ENCODE measurements at places on chromosomes 3 and 15.

- no peak for DNase-seq
Measured at GRCh38 chr3:77411334-77411733, 371.4 kb downstream of the ROBO2 start.

DNA sequence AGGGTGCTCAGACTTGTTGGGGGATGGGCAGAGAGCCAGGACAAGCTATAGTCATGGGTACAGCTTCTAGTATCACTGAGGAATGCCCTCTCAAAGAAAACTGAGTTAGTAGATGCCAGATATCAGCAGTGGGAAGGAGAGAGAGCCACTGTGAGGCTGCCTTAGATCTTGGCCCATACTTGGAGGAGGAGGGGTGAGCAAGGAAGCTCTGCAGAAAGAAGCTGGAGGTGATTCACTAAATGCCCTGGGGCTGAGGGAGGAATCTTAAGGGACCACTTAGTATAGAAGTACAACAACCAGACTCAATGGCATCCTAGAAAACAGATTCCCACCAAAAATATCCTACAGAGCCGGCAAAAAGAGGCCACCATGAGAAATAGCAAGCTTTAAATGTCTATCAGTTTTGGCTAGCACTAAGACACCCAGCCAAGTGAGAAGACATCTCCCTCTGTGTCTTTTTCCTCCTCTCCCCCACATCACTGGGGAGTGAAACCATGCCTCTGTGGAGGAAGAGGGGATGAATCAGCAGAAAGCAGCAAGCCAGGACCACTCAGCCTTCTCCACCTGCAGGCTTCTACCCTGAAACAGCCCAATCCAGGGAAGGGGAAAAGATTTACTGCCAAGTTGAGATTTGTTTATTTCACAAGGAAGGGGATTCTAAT lies 282.5 kb upstream of the STT3B start:
- DNase-seq, result no peak

GRCh38 chr15:88651971-88652370 lies 13.2 kb downstream of the ISG20 start:
- no peak for DNase-seq

- peak; percentile 86 for DNase-seq
Measured at GRCh38 chr3:173584093-173584837, 186.7 kb downstream of the NLGN1 start.

DNA sequence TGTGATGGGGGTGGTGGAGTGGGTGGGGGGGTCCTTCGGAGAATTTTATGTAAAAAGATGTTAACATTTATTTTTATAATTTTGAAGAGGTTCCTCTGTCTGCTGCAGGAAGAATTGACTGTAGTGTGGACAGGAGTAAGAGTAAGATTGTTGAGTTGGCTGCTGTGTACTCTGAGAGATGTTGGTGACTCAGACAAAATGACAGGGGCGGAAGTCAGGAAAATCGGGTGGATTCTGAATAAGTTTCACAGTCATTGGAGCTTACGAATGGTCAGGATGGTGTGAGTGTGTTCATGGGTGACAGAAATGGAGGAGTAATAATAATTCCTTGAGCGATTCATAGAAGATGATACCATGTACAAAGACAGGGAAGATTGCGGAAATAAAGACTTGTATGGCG lies 420.0 kb downstream of the ROBO2 start:
- DNase-seq, result no peak

DNA sequence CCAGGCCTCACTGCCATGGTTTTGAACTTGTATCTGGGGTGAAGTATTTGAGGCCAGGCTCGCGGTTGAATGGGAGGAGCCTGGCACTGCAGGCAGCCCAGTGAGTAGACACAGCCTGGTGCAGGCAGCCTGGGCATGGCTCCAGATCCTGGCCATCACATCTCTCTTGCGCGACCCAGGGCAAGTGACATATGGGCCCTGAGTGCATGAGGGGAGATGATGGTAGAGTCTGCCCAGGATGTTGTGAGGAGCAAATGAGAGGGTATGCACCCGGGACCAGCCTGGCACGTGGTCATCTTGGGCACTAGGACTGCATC lies 103.5 kb downstream of the TBC1D2B start:
- DNase-seq, result peak; percentile 40

DNA sequence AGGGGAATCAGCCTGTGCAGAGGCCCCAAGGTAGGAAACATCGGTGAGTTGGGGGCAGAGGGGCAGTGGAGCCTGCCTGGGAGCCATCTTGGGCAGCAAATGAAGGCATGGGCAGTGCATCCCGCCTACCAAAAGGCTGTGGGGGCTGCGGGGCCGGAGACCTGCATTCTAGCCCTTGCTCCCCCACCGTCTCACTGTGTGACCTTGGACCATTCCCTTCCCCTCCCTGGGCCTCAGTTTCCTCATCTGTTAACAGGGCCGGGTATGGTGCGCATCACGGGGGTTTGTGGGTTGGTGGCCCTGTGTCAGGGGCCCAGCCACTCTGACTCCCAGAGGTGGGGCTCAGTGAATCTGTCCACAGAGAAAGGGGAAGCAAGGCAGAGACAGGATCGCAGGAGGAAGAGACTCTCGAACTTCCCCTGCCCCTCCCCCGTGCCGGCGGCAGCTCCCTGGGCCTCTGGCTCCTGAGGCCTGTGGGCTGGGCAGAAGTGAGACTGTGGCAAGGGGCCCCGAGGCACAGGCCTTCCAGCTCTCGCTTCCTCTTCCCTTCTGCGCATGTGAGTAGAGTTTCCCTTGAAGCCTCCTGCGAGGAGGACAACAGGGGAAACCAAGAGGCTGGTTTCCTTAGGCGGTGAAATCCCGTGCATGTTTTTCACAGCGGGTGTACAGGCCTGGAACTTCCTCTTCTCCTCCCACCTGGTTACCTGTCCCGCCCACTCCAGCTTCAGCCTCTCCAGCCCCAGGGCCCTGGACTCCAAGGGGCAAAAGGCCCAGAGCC lies 42.9 kb downstream of the IDH2 start:
- DNase-seq, result no peak
